ENCODE measurements at places on chromosomes 7 and 10. TPM values are rescaled to one million over a fixed set of nuclear protein-coding genes. Genes with fewer than 3 reads are reported as not detected.

Gene SLC25A28
- total RNA-seq = 58.2 TPM

Gene CACNA2D1
- total RNA-seq = 28.0 TPM

Gene EBF3
- total RNA-seq = 6.0 TPM

GRCh38 chr7:91656541-91657482, 223.7 kb downstream of the MTERF1 start:
- H3K27me3 ChIP-seq = no peaks in the 10 kb centered on the region
- no peak for DNase-seq
- H3K4me3 ChIP-seq = no peak overlapping the region
- H3K27ac ChIP-seq = no peak overlapping the region
- H3K4me1 ChIP-seq = no peaks in the 10 kb centered on the region

DNA sequence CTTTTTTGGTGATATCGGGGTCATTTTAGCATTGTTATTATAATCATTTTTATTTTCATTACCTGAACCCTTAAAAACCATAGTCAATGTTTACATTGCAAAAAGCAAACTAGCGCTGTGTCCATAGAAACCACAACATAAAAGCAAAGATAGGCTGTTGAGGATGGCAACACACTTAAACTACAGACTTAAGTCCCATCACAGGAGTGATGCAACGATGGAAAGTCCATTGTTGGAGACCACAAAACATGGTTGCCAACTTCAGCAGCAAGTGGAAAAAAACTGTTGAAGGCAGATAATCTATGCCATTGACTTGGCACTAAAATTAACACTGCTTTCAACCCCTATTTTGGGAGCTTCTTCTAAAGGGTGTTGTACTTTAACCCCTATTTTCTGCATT, 398.8 kb upstream of the IGFBP3 start:
- DNase-seq = no peak
- no peak overlapping the region for H3K4me3 ChIP-seq

- H3K36me3 ChIP-seq = no peaks in the 10 kb centered on the region
- no peak overlapping the region for H3K4me3 ChIP-seq
- no peaks in the 10 kb centered on the region for H3K27me3 ChIP-seq
These were observed 17.8 kb downstream of the YKT6 start for GRCh38 chr7:44218418-44219201.

DNA sequence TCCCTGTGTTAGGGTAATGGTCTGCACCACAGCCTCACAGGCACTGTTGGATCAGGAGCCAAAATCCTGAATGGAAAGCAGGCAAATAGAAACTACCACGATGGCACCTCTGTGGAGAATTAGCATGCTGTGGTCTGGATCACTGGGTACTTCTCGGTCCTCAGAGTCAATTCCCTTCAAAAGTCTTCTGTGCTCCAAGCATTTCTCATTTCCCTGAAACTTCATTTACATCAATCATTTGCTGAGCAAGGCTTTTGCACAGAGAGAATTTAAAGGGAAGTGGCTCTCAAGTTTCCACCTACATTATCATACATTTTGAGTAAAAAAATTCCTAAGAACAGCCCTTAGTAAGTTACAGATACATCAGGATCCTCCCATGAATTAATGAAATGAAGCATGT, 293.9 kb upstream of the NPSR1 start:
- H3K27ac ChIP-seq = no peak overlapping the region
- no peaks in the 10 kb centered on the region for H3K36me3 ChIP-seq
- H3K27me3 ChIP-seq = no peaks in the 10 kb centered on the region
- no peak overlapping the region for H3K4me3 ChIP-seq

GRCh38 chr10:132077091-132077490, 11.3 kb downstream of the JAKMIP3 start:
- H3K4me3 ChIP-seq = no peak overlapping the region
- H3K27me3 ChIP-seq = no peaks in the 10 kb centered on the region
- no peak overlapping the region for H3K27ac ChIP-seq
- no peaks in the 10 kb centered on the region for H3K4me1 ChIP-seq
- H3K36me3 ChIP-seq = no peaks in the 10 kb centered on the region
- no peak for DNase-seq

DNA sequence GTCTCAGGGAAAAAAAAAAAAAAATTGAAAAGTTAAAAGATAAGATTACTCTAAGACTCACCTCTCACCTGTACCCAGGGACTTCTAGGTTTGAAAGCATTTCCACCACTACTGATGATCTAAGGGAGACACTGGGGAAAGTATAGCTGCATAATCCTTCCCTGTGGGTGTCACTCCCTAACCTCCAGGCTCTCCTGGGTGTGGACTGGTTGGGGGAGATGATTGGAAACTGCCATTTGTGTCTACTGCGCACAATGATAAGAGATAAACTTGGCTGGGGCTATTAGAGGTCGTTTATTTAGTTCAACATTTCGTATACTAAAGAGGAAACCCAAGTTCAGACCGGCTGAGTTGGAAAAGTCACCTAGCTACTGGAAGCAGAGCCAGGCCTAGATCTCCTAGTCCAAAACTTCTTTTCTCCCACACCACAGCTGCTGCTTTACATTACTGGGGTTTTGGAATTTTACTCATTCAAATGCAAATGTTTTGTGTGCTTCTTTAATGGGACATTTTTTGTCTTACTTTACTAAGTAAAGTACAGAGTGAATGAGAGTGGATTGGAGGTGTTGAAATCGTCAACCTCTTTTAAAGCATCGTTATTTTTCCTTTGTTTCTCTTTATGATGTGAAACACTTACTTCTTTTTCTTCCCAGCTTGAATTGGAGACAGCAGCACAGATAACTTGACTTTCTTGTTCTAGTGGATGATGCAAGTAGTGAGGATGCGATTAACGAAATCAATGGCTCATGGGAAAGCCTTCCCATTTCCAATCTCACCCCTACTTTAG, 22.3 kb upstream of the SEC61G start:
- no peak overlapping the region for H3K4me3 ChIP-seq
- no peak for DNase-seq
- H3K27me3 ChIP-seq = no peaks in the 10 kb centered on the region
- no peaks in the 10 kb centered on the region for H3K36me3 ChIP-seq
- H3K27ac ChIP-seq = no peak overlapping the region

GRCh38 chr7:99219985-99220384, 12.1 kb upstream of the KPNA7 start:
- H3K4me1 ChIP-seq = no peaks in the 10 kb centered on the region
- H3K36me3 ChIP-seq = no peaks in the 10 kb centered on the region
- H3K4me3 ChIP-seq = no peak overlapping the region
- no peak for DNase-seq

DNA sequence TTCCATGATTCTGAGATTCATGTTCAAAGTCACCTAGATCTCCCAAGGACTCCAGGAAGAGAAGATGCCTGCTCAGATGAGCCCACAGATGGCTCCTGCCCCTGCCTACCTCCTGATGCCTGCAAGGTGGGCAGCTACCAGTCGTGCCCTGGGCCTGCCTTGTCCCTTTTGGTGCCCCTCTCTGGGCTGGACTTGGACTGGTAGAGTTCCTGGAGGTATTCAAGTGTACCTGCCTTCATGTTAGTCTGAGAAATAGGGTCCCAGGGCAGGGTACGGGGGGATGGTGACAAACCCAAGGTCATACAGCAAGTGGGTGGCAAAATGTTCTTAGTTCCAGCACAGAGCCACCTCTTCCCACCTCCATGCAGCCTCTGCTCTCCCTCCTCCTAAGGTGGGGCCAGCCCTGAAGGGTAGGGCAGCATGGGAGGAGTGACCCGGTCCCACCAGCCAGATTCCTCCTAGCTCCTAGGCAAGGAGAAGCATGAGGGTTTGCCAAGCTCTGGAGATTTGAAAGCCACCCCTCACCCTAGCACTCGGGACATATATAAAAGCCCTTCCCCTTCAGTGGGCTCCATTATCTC, 80.8 kb upstream of the UNC5B start:
- no peaks in the 10 kb centered on the region for H3K4me1 ChIP-seq
- H3K27ac ChIP-seq = no peak overlapping the region
- H3K4me3 ChIP-seq = no peak overlapping the region
- no peaks in the 10 kb centered on the region for H3K27me3 ChIP-seq

GRCh38 chr7:21355406-21355874, 72.4 kb upstream of the SP4 start:
- H3K4me1 ChIP-seq = no peaks in the 10 kb centered on the region
- no peak for DNase-seq
- H3K4me3 ChIP-seq = no peak overlapping the region
- H3K27ac ChIP-seq = no peak overlapping the region
